ENCODE measurements at places on chromosomes 3 and 15.

DNA sequence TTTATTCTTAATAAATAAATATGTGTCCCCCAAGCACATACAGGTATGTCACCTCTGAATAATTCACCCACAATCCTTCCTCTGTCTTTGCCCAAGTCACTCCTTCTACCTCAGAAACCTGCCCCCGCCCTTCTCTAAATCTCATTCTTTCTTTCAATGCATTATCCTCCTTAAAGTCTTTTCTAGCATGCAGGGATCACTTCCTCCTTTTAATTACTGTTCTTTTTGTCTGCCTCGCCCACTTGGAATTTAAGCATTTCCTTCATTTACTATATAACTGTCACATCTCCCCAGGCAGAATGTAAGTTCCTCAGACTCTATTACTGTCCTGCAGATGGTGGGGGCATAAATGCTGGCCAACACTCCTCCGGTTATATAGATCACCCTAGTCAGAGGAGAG, 7.8 kb downstream of the CCDC80 start:
- DNase-seq: no peak
- peaks cover 1% of the 10 kb centered on the region for H3K36me3 ChIP-seq
- H3K4me3 ChIP-seq: no peak overlapping the region
- H3K27me3 ChIP-seq: no peaks in the 10 kb centered on the region
- peaks cover 16% of the 10 kb centered on the region for H3K4me1 ChIP-seq

- no peak overlapping the region for H3K4me3 ChIP-seq
- H3K27me3 ChIP-seq: no peaks in the 10 kb centered on the region
- H3K36me3 ChIP-seq: no peaks in the 10 kb centered on the region
Observed at GRCh38 chr3:42960282-42960681, 18.8 kb upstream of the GASK1A start.

GRCh38 chr3:178709051-178709450, 172.8 kb downstream of the KCNMB2 start:
- no peaks in the 10 kb centered on the region for H3K27me3 ChIP-seq
- peak; percentile 4 for DNase-seq
- H3K36me3 ChIP-seq: no peaks in the 10 kb centered on the region
- no peak overlapping the region for H3K4me3 ChIP-seq

- no peak overlapping the region for H3K4me3 ChIP-seq
- H3K4me1 ChIP-seq: peaks cover 27% of the 10 kb centered on the region
- no peaks in the 10 kb centered on the region for H3K27me3 ChIP-seq
- DNase-seq: peak; percentile 44
- peaks cover 4% of the 10 kb centered on the region for H3K36me3 ChIP-seq
Observed at GRCh38 chr3:149604125-149604875, 53.5 kb downstream of the WWTR1 start.

DNA sequence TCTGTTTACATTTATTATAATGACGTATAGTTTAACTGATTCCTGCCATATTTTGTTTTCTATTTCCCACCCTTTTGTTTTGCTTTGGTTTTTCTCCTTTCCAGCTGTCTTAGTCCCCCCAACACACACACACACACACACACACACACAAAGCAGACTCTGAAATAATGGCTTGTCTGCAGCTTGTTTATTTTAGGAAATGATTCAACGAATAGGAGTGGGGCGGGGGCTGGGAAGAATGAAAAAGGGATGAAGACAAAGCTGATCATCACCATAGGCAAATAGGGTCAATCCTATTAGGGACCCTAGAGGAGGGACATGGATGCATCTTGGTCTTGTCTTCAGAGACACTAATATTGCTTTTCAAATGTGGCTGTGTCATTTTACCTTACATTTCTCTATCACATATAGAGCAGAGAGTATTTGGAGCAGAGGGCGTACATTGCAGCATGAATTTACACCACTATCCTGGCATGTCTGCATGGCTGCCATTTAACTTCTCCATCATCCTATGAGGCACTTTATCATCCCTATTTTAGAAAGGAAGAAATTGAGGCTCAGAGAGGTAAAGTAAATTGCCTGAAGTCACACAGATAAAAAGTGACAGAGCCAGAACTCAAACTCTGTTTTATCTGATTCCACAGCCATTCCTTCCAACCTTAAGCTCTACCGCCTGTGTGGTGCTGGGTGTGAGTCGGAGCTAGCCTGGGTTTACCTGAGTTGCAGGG, 147.2 kb upstream of the TPM1 start:
- H3K27me3 ChIP-seq: no peaks in the 10 kb centered on the region
- H3K27ac ChIP-seq: peak overlapping the region; percentile 99
- peaks cover 25% of the 10 kb centered on the region for H3K4me1 ChIP-seq
- H3K4me3 ChIP-seq: no peak overlapping the region
- H3K36me3 ChIP-seq: no peaks in the 10 kb centered on the region

All from IMR-90 (cell line).